NCI-H2029 treated with DMSO at 0.1 percent for 48 hours (cell line): ENCODE measurements at places on chromosomes 6 and 20.
A peak's percentile ranks its signal among the peaks of the same experiment; 100 is the strongest.

GRCh38 chr20:24131281-24131680 is 142.7 kb upstream of the GGTLC1 start:
- DNase-seq = no peak

DNA sequence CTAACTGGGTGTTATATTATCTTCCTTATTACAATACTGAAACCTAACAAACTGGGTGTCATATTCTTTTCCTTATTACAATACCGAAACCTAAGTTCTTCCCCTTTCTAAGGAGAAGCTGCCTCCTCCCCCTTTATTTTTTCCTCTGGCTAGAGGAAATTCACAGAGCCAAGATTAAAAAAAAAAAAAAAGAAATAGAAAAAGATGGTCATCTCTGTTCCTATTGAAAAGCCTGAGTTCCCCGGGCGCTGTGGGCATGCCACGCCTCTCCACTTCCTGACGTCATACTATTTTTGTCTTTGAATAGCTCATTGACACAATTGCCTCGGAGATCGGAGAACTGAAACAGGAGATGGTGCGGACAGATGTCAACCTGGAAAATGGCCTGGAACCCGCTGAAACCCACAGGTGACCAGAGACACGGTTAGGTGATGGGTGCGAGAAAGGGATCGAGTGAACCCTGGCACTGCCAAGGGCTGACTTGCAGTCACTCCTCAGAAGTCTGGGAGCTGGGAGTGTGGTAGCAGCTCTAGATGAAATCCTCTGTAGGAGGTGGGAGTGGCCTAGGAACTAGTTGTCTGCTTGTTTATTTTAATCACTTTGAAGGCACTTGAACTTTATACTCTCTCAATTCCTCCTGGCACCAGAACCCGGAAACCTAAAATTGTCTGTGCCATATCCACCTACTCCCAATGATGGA is 82.2 kb upstream of the NAA20 start:
- DNase-seq = peak; percentile 98

- DNase-seq = no peak
Measured at GRCh38 chr6:143357561-143358255, 92.8 kb downstream of the ADAT2 start.

- DNase-seq = no peak
Measured at GRCh38 chr6:30836431-30836866, 47.9 kb upstream of the DDR1 start.

DNA sequence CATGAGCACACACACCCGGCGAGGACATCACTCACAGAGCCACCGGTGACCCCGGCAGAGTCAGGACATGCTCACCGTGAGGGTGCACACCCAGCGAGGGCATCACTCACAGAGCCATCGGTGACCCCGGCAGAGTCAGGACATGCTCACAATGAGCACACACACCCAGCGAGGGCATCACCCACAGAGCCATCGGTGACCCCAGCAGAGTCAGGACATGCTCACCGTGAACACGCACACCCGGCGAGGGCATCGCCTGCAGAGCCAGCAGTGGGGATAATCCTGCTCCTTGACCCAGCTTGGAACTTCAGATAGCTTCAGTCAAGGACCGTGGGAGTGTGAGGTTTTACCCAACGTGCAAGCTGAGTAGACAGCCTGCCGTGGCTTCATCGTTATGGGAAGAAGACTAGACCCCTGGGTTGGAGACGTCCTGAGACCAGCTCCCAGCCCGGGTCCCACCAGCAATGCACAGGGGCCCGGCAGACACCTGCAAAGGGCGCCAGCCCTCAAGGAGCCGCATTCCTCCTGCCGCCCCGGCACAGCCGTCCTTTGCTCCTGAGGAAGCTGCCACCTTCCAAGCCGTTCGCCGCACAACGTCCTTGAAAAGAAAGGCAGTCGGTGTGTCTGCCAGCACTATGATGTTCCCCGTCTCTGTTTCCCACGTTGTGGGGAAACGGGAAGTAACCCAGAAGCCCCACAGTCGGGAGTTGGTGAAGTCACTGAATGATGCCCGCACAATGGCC is 192.3 kb downstream of the DLL1 start:
- no peak for DNase-seq

GRCh38 chr20:8082025-8082424 is 50.0 kb upstream of the PLCB1 start:
- no peak for DNase-seq

- DNase-seq = no peak
Measured at GRCh38 chr20:29878777-29879442, 1378.6 kb upstream of the DEFB115 start.

DNA sequence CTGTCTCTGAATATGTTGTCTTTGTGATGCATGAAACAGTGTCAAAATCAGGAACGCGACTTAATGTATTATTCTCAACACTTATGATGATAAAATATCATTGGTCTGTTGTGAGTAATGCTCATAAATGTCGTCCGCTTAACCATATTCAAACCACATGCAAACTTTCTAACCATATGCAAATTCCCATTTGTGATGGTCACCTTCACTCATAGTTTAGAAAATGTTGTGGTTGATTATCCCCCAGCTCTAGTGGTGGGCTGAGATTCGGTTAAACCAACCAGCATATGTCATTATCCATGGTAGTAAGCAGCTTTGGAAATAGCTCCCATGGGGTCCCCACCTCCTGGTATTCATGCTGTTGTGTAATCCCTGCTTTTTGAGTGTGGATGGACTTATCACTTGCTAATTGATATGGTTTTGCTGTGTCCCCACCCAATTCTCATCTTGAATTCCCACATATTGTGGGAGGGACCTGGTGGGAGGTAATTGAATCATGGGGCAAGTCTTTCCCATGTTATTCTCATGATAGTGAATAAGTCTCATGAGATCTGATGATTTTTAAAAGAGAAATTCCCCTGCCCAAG is 360.0 kb upstream of the TSHZ2 start:
- no peak for DNase-seq

DNA sequence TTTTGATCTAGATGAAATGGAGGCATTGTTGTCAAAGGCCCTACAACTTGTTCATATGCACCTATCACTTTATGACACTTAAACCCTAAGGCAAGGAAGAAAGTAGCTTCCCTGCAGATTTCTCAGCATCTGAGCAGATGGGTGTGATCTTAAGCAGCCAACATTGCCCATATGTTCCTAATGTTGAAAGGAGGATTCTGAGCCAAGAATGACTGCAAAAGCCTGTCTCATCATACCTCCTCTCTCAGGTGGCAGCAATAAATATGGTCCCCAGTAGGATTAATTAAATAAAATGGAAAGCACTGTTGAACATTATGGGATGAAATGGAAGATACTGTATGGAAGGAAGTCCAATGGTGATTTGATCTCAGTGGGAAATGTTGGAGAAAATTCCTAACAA is 538.1 kb upstream of the MAN1A1 start:
- no peak for DNase-seq

- DNase-seq = no peak
Measured at GRCh38 chr6:36758516-36759147, 61.0 kb downstream of the RAB44 start.

GRCh38 chr6:149446791-149447376 is 37.9 kb downstream of the ZC3H12D start:
- DNase-seq = no peak

DNA sequence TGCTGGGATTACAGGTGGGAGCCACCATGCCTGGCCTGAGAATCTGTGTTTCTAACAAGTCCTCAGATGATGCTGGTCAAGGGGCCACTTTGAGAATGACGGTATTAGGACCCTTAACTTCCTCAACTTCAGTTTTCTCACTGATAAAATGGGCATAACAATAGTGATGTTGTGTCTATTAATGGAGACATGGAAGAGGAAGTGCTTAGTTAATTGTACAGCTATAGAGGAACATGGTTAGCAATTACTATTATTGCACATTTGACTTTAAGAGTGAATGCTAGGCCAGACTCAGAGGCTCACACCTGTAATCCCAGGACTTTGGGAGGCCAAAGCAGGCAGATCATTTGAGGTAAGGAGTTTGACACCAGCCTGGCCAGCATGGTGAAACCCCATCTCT is 12.7 kb downstream of the DPPA5 start:
- DNase-seq = no peak

DNA sequence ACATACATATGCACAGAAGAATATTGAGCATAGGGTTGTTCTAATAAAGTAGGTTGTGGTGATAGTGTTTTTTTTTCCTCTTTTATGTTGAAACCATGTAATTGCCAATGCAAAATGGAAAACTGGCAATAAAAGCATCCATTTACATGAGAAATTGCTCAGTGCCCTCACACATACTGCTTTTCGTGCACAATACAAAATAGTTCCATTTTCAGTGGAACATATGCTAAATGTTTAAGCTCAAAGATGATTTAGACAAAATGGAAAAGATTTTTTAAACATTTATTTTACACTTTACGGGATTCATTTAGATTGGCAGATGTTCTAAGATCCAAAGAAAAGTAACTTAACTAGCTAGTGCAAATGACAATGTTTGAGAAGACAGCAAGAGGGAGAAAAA is 678.1 kb upstream of the MANEA start:
- no peak for DNase-seq

DNA sequence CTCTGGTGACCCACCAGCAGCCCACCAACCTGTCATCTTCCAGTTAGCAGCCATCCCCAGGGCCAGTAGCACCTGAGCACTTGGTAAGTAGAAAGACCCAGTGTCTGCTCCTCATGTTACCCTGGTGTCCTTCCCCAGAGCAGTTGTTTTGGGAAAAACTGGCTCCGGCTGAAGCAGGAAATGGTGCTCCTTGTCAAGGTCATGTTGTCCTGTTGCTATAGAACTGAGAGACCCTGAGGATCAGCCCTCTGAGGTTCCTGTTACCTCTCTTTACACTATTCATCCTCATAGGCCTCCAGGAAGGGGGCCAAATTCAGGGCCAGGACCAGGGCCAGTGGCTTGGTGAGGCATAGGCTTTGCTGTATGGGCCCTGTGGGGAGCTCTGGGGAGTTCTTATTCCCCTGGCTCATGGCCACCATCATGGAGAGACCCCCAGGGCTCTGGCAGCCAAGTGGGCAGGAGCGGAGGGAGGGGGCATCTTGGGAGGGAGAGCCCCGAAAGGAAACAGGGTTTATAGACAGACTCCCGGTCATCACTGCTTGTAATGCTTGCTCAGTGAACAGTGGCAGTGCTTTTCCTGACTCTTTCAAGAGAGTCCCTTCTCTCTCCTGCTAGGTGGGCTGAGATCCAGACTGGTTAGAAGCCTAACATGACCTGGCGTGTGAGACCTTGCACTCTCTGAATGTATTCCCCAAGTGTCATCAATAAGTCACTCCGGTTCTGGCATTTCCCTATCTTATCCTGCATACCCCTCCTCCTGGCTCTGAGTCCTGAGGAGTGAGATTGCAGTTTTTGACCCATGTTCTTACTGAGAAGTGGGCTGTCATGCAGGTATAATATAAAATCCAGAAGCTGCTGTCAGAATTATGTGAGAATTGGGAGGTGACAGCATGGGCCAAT is 50.7 kb downstream of the PPARD start:
- DNase-seq = no peak

- DNase-seq = no peak
Measured at GRCh38 chr20:21643417-21643816, 62.0 kb upstream of the PAX1 start.

DNA sequence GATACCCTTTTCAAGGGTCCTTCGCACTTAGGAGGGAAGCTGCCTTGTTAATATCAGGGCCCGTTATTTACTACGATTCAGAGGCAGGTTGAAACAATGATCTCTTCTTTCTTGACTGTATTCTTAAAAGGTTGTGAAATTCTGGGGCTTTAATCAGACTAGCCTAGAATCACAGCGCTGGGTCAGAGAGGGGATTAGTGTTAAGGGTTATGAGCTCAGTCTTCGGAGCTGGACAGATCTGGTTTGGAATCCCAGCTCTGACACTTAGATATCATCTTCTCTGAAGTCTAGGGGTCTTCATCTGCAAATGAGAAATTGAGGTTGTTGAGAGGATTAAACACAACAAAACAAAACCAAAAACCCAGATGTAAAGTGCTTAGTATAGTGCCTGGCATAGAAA is 77.4 kb downstream of the CD83 start:
- DNase-seq = no peak

DNA sequence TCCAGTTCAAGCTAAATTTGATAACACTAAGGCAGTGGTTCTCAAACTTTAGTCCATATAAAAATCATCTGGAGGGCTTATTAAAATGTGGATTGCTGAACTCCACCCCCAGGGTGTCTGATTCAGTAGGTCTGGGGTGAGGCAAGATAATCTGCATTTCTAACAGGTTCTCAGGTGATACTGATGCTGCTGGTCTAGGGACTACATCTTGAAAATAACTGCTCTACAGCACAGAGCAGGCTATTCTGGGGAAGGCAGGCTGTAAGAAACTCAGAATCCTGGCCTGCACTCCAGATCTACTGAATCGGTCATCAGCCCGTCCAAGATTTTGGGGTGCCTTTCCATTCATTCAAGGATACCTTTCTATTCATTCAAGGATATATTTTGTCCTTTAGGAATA is 11.5 kb downstream of the CALHM5 start:
- no peak for DNase-seq

- no peak for DNase-seq
Measured at GRCh38 chr6:169795196-169795595, 43.8 kb downstream of the ERMARD start.

- no peak for DNase-seq
Measured at GRCh38 chr6:159646733-159647132, 46.3 kb downstream of the SOD2 start.

DNA sequence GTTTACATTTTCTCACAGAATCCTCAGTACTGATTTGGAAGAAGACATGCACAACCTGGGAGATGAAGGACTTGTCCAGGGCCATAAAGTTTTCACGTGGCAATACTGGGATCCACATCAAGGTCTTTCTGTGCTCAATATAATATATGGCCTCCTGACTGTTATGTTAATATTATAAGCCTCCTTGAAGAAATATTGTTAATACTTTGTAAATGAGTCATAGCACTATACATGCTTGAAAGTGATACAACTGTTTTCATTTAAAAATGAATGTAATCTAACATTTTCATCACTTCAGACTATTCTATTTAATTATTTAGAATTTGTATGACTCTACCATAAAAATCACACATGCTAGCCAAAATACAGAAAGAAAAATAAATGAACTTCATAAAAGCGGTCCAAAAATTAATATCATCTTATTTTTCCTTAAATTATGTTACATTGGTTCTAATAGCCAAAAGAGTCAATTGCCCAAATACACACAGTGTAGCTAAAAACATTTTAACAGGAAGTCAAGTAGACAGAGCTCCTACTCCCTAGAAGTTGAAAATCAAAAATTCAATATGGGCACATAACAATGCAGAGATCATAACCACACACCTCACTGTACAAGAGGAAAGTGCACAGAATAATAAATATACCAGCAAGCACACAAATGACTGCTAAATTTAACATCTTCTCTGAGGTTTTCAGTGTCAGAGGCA is 188.0 kb upstream of the HDDC2 start:
- no peak for DNase-seq

- no peak for DNase-seq
Measured at GRCh38 chr20:32918751-32919150, 60.0 kb downstream of the EFCAB8 start.

DNA sequence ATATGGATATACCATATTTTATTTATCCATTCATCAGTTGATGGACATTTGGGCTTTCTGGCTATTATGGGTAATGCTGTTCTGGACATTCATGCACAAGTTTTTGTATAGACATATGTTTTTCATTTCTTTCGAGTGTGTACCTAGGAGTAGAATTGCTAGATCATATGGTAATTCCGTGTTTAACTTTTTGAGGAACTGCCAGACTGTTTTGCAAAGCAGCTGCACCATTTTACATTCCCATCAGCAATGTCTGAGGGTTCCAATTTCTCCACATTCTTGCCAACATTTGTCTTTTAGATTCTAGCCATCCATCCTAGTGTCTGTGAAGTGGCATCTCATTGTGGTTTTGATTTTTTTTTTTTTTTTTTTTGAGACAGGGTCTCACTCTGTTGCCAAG is 20.8 kb downstream of the SRC start:
- DNase-seq = no peak
